ENCODE measurements at places on chromosomes 11 and 22. TPM values are rescaled to one million over a fixed set of nuclear protein-coding genes. Genes with fewer than 3 reads are reported as not detected.
A peak's percentile ranks its signal among the peaks of the same experiment; 100 is the strongest.

- DNase-seq, result peak; percentile 78
Observed at GRCh38 chr11:107859459-107860239, 1.1 kb upstream of the SLC35F2 start.

DNA sequence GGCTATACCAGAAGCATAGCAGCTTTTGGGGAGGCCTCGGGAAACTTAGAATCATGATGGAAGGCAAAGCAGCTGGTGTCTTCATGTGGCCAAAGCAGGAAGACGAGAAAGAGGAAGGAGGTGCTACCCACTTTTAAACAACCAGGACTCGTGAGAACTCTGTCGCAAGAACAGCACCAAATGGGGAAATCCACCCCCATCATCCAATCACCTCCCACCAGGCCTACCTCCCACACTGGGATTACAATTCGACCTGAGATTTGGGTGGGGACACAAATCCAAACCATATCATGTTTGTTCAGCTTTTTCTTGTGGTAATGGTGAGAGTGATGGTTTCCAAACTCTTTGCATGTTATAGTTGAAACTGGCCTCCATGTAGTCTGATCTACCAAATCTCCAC, 32.5 kb upstream of the OR10D3 start:
- DNase-seq, result no peak

Gene SESN3
- 58.9 TPM for total RNA-seq

Gene IRAG1
- not detected for total RNA-seq

Gene KDM4D
- 3.6 TPM for total RNA-seq

GRCh38 chr11:71988050-71988449, 10.7 kb upstream of the IL18BP start:
- DNase-seq, result no peak

DNA sequence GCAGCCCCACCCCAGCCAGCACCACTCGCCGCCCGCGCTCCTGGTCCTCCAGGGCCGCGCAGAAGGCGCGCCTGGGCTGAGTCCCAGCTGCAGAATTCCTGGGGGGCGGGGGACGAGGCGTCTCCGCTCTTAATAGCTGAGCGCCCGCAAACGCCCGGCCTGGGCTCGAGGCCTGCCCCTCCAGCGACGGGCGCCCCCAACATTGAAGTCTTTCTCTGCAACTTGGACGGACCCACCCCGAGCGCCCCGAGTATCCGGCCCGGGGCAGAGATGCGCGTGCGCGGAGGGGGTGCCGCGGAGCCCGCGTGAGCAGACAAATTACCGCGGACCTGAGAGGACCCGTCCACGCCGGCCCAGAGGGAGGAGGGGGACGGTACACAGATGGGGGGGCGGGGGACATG, 6.7 kb upstream of the SYT7 start:
- no peak for DNase-seq

Gene IGF2
- not detected for total RNA-seq

All from Karpas-422 (cell line).